Stimulated activated CD8-positive, alpha-beta memory T cell treated with anti-CD3 and anti-CD28 coated beads, Interleukin-15, amount 100 ng/mL, for 48 hours (primary cell): ENCODE measurements at places on chromosomes 5 and 9.

- DNase-seq: no peak
These were observed 517.5 kb downstream of the EFNA5 start for GRCh38 chr5:107153283-107153682.

GRCh38 chr5:121693864-121694263, 157.8 kb upstream of the FTMT start:
- no peak for DNase-seq

DNA sequence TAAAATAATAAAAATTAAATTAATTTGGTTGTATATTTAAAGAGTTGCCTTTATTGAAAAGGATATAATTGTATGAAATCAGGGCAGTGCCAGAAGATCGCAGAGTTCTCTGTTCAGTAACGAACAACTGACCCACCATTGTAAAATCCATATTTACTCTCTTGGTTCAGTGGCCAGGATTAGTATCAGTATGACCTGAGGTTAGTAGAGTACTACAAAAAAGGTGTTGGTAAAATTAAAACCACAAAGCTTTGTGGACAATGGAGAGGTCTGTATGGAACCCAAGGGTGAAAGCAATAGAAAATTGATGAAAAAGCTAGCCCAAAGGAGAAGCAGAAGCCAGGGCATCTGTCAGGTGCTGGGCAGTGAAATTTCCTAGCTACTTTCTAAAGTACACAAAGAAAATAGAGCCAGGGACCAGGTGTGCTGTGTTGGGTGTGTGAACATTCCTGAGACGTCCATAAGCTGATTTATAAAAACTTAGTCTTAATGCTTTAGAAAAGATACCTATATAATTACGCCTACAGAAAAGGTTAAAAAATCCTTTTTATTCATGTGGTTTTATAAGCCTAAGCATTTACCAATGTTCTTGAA, 159.5 kb downstream of the AOPEP start:
- no peak for DNase-seq

- DNase-seq: no peak
These were observed 101.3 kb downstream of the NUDT12 start for GRCh38 chr5:103461243-103461642.

DNA sequence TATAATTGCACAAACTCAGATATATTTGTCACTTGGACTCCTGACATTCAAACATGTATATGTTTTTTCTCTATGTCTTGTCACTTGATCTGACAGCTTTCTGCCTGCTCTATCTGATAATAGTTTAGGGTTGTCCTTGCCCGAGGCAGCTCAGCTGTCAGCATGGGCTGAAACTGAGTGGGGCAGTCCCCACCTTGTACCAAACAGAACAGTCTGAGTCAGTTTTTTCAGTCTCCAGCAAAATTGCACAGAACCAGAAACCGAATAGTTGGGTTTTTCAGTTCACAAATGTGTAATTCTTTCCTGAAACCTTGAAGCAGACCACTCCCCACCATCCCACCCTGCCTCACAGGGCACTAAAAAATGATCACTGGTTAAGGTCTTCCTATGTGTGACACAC, 9.5 kb upstream of the HAND1 start:
- DNase-seq: peak; percentile 58

GRCh38 chr5:34918025-34918424, 2.5 kb downstream of the BRIX1 start:
- DNase-seq: no peak

GRCh38 chr9:121300283-121301119, 32.5 kb downstream of the GSN start:
- DNase-seq: no peak

DNA sequence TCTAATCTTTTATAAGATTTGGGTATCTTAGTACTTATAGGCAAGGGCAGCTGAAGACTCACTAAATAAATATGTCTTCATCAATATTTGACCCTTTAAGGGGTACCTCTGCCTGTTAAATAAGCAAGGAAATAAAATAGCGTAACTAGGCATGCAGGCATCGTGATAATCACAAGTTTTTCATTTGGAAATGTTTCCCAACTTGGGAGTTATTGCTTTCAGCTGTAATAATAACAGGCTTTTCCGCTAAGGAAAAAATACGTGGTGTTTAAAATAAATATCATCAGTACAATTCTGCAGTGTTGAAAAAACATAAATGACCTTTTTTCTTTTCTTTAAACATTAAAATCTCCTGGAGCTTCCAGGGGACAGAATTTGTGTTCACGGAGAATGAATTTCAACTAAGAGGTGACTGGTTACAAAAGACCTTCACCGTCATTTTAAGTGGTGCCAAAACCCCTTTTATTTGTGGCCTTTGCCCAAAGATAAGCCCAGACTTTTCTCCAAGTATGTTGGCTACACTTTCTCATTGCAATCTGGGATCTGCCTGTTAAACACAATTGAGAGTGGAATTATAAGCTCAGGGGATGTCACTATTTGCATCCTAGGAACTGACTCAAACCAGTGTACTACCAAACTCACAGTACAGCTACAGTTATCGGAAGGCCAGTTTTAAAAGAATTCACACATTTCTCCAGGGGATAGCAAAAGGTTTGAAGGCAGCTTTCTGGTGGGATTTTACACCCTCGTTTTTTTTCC, 218.6 kb downstream of the FBXL7 start:
- DNase-seq: no peak

DNA sequence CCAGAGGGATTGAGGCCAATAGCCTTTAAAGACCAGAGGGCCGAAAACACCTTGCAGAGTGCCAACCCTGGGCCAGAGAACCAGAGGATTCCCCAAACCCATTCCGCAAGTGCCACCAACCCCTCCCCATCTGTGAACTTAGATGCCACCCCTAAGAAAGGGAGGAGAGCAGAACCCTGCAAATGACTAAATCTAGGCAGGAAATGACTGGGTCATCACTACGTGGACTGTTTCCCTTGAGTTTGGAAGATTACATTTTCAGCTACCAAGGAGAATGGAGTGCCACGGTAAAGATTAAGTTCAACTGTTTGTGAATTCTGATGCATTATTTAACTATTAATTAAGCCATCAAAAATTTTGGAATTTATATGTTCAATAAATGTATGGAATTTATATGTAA, 142.8 kb downstream of the ENC1 start:
- DNase-seq: no peak

DNA sequence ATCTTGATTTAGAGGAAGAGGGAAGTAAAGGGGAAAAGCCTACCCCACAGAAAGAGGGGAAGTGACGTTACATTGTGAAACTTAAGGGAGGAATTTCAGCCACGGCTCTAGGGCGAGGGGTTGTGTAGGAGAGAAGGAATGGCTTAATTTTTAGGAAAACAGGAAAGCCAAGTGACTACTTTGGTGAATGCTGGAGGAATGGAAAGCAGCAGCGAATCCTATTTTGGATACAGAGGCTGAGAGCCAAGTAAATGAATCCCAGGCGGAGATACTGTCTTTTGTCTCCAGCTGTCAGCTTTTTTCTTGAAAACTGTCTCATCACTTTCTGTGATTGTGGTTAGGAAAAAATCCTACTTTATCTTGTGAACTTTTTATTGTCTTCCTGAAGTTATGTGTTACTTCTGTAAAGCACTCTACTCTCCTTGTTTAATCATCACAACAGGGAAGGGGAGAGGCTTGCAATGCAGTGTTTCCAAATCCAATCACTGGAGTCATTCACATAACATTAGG, 188.4 kb downstream of the TSSK1B start:
- no peak for DNase-seq

- no peak for DNase-seq
These were observed 61.6 kb downstream of the COL27A1 start for GRCh38 chr9:114216976-114217375.

- no peak for DNase-seq
These were observed 579 bp upstream of the FAM78A start for GRCh38 chr9:131276891-131277286.

GRCh38 chr9:109286571-109286977, 34.3 kb downstream of the EPB41L4B start:
- no peak for DNase-seq

GRCh38 chr9:90958328-90958727, 156.7 kb downstream of the SYK start:
- no peak for DNase-seq

DNA sequence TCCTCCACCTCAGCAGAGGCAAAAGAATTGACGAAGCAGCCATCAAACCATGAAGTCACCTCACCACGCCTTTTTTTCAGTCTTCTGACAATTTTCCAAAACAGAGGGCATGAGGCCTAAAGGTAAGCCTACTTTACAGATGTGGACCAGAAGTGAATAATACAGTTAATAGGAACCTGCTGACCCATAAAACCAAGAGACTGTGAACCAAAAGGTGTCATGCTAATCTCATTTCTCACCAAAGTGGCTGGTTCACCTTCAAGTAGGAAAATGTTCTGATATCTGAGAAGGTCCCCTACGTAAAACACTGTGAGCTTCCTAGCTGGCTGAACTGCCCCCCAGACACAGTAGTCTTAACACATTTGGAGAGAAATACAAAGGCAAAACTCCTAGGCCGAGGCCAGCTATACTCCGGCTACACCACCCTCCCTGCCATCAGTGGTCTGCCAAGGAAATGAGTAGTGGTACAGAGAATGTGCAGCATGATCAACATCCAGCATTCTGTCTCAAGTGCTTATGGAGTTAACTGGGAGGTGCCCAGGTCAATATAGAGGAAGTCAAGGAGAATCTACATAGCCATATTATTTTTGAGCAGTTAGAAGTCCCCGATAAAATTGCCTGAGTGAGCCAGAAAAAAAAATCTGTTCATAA, 19.3 kb upstream of the F2RL2 start:
- DNase-seq: no peak

DNA sequence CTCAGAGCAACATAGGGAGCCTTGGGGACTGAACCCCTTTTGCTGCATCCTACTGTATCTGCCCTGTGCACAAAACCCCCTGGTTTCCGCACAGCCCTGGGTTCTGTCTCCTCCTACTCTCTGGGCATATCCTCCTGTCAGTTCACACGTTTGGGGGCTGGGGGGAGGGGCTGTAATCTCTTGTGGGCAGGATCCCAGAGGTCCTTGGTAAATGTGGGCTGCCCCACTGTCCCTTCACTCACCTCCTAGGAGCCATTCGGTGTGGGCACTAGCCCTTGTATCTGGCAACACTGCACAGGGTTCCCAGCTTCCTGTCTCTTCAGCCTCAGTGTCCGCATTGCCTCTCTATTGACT, 271.8 kb upstream of the DMAC1 start:
- DNase-seq: no peak

GRCh38 chr9:108191065-108191464, 664.7 kb downstream of the ACTL7B start:
- no peak for DNase-seq
